ENCODE measurements at places on chromosomes 7 and 10.

GRCh38 chr7:133796782-133797745 lies 330.1 kb upstream of the LRGUK start:
- DNase-seq: no peak

DNA sequence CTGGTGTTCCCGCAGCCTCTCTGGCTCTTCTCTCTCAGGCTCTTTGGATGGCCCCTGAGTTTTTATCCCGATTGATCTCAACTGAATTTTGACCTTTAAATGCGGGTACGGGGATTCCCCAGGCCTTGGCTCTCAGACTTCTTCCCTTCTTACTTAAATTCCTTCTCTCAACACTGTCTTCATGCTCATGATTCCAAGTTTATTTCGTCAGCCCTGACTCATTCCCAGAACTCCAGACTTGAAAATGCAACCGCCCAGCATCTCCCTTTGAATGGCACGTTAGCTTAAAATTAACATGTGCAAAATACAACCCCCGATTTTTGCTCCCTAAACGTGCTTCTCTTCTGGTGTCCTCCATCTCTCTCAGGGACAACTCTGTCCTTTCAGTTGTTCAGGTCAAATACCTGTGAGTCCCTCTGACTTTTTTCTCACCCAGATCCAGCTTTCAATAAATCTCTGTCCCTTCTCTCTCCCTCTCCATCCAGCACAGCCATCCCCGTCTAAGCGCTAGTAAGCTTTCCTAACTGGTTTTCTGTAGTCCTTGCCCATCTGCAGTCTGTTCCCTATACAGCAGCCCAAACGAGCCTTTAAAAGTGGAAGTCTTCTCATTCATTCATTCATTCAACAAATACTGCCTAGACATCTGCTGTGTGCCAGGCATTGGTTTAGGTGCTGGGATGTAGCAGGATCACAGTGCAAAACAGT lies 7.1 kb downstream of the HECW1 start:
- no peak for DNase-seq

DNA sequence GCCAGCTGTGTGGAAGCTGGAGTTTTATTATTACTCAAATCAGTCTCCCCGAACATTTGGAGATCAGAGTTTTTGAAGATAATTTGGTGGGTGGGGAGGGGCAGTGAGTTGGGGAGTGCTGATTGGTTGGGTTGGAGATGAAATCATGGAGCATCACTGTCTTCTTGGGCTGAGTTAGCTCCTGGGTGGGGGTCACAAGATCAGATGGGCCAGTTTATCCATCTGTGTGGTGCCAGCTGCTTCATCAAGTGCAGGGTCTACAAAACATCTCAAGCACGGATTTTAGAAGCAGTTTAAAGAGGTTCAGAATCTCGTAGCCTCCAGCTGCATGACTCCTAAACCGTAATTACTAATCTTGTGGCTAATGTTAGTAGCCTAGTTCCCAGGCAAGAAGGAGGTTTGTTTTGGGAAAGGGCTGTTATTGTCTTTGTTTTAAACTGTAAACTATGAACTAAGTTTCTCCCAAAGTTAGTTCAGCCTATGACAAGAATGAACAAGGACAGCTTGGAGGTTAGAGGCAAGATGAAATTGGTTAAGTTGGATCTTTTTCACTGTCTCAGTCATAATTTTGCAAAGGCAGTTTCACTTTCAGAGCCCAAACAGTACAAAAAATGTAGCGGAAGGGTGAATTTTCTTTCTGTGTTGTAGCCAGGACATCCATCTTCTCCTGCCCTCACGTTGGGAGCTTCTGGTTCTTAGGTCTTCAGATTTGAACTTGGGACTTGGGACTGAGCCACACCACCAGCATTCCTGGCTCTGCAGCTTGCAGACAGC lies 43.1 kb downstream of the KLF6 start:
- no peak for DNase-seq

DNA sequence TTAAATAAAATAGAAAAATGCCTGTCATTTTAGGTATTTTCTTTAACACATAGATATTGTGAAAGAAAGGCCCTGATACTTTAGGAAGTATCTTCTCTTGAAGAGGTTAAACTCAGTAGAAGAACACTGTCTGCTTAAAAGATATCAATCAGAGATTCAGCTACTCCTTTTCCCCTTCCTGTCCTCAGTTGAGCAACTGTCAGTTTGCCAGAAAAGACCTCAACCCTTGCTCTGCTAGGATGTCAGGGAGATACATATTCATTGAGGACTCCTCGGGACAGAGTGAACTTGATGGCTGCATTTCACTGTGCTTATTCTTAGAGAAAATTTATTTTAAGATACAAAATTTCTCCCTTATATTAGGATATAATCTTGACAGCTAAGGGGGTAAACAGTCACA lies 173.6 kb upstream of the CACNA2D1 start:
- DNase-seq: no peak

DNA sequence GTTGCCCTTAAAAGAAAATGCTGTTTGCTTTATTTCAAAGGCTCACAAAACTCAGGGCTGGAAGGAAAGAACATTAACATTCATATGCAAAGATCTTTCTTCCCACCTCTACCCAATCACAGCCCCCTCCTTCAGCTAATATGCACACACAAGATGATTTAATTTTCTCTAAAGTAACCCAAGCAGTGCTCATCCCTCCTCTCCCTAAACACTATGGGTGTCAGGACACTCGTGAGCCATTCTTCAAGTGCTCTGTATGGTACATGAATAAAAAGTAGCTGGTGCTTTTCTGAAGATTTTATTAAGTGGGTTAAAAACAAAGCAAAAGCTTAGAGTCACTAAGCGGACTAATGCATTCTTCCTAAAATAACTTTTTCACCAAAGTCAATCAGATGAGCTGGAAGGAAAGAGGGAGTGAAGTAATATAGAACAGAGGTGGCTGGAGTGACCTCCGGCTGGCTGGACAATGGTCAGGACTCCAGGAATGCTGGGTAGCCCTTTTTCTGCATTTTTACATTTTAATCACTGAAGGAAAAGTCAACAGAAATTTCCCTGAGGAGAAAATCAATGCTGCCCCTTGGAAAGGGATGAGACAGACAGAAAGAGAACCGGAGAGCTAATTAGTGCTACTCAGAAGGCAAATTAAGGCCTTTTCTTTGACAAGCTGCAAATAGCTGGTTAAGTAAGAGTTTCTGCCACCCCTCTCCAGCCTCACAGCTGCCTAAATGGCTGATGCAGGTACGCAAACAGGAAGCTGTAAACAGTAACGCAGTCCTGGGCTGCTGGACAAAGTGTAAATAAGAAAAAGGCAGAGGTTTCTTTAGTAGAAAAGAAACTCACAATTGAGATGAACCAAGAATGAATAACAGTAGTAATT lies 6.6 kb downstream of the DGKI start:
- DNase-seq: no peak

DNA sequence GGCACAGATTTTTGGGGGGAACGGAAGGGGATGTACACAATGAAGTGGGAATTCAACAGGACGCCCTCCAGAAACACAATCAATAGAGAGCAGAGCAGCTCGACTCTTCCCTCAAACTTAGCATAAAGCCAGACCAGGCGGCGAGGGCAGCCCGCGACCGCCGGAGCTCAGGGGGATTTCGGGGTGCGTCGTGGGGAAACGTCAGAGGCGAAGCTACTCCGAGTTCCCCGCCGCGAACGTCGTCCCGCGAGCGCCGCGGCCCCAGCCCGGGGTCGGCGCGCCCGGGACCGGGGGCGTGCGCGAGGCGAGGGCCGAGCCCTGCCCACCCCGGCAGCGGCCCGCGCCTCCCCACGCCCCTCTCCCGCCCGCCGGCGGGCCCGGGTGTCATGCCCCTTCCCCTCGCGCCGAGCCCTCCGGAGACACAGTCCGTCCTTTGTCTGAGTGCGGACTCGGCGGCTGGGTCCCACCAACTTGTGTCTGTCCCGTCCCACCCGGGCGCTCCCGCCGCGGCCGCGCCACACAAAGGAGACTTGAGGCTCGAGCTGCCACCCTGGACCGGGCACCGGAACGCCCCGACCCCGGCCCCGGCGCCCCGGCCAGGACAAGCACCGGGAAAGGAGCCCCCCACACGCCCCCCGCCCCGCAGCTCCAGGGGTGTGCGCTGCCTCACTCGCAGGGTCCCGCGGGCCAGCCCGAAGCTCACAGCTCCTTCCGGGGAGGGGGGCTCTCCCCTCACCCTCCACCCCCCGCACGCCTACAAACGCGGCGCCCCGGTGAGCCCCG lies 634 bp downstream of the EZH2 start:
- peak; percentile 20 for DNase-seq

GRCh38 chr10:104895981-104896380 lies 254.9 kb downstream of the SORCS3 start:
- no peak for DNase-seq

DNA sequence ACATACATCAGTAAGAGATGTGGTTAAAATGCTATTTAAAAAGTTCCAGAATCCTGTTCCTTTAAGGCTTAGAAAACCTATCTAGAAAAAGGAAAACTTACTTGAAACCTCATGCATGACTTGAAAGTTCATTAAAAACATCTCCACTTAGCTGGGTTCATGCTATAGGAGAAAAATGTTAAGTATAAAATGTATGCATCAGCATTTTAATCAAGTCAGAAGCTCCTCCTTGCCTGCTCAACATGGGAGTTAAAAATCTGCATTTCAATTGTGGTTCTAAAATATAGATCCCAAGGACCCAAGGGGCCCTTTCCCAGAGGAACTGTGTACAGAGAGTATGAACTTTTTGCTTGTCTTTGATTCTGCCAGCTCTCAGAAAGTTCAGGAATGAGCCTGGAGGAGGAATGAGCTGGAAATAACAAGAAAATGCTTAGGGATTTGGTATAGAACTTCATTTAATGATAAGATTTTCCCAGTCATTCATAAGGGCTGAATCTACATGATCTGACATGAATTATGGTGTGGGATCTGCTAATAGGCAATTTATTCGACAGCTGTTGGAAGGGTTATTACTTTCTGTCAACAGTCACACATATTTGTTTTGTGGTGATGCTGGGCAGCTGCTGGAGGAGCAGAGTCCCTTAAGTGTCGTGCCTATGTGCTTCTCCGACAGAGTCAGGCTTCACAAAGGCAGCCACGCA lies 85.6 kb upstream of the MTPN start:
- no peak for DNase-seq

DNA sequence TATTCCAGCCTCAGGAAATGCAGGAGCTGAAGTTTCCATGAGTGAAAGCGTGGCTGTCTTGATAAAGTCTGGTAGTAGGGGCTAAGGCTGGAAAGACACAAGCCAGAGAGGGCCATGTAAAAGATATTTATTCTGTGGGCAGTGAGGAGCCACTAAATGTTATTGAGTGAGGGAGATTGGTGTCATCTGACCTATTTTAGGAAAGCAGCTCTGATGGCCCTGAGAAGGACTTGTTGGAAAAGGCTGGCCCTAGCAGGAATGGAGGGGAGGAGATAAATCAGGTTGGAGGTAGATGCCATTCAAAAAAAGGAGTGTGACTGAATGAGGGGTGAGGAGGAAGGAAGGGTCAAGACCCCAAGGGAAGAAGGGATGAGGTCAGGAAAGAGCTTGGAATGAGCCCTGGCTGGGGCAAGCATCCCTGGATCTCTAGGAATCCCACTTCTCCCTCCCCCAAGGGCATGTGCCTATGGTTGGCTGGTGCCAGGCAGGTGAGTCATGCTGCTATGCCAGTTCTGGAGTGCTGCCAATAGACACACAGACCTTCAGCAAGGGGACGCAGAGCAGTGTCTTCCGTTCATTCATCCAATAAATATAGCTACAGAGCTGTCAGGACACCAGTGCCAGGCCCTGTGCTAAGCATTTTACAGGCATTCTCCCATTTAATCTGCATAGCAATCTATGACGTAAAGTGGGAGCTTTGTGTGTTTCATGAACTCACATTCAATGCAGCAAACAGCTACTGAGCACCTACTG lies 2.0 kb downstream of the ANKRD2 start:
- peak; percentile 55 for DNase-seq

DNA sequence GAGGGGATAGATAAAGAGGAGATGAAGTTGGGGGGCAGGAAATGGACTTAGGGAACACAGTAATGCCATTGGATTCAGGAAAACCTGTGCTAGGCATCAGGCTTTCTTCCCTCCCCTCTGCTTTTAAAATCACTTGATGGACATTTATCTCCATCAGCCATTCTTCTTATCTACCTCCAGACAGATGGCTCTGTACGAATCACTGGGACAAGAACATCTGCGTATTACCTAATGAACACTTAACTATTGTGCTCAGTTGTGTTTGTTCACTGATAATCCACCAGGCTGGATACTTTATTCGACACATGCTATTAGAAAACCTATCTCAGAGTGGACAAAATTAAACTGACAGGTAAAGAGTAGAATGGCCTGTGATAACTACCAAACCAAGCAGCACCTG lies 40.0 kb downstream of the TNKS2 start:
- DNase-seq: no peak

DNA sequence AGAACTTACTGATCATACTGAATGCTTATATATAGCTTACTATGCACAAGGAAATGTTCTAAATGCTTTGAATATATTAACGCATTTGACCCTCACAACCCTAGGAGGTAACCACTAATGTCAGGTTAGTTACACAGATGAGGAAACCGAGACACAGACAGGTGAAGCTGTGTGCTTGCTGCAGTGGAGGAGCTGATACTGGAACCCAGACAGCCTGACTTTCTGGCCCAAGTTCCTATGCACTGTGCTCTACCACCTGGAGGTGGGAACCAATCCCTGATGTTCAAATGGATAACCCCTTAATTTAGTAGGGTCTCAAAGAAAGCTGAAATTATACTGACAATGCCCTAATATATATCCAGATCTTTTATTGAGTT lies 119.6 kb downstream of the SORBS1 start:
- DNase-seq: no peak

DNA sequence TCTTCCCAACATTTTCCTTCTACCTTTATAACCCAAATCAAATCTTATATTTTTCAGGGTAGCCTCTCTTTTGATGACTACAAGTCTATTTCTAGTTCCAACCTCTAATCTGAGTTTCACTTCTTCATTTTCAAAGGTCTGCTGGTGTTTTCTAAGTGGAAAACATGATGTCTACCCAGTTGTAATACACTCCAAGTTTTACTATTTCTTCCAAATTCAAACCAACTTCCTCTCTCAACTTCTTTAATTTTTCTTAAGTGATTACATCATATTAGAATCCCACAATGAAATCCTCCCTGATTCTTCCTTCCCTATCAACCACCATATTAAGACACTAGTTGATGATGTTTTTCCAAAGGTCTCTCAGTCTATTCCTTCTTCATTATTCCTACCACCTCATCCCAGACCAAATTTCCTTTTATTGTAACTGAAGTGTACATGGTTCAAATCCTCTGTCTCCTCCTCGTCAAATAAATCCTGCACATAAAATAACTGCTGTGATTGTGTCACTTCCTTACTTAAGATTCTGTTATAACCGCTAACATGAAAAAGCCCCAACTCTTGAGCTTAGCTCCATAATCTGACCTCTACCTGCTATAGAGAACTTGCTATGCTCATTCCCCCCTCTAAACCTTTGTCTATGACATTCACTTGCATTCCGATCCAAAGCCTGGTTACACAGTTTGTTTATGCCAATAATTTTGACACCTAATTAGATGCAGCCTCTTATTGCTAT lies 12.7 kb downstream of the TAS2R38 start:
- DNase-seq: no peak

DNA sequence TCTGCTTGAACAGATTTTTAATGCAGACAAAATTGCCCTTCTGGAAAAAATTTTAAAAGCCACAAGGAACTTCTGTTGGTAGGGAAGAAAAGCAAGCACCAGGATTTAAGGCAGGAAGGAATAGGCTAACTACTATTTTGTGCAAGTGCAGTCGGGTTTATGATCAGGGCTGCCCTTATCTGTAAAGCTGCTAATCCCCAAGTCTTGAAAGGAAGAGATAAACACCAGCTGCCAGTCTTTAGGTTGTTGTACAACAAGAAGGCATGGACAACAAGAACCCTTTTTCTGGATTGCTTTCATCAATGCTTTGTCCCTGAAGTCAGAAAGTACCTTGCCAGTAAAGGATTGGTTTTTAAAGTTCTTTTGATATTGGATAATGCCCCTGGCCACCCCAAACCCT lies 40.7 kb downstream of the RALA start:
- DNase-seq: no peak
